ENCODE measurements at places on chromosomes 7 and 10.

DNA sequence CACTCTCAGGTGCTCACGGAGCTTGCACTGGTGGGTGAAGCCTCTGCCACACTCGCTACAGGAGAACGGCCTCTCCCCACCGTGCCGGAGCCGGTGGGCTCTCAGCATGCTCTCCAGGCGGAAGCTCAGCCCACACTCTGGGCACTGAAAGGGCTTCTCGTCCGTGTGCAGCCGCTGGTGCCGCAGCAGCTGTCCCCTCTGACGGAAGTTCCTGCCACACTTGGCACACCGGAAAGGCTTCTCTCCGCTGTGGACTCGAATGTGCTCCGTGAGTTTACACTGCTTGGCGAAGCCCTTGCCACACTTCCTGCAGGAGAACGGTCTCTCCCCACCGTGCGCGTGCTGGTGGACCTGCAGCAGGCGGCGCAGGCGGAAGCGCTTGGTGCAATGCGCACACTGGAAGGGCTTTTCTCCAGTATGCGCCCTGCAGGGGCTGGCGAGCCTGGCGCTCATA is 19.3 kb downstream of the ZNF786 start:
- DNase-seq = no peak

DNA sequence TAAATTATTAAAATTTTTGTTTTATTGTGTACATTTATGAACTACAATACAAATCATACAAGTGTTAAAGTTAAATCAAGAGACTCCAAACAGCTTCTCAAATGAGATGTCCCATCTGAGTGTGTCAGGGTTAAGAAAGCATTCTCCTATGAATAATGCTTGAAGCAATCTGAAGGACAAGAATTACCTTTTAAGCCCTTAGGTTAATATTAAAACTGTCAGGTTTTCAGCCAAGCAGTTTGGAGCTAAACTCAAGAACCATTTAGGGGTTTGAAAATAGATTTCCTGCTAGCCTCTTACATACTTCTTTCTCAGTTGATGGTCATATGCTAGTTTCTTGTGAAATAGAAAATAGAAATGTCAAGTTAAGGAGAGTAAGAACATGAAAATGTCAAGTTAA is 38.3 kb downstream of the LIPJ start:
- no peak for DNase-seq

DNA sequence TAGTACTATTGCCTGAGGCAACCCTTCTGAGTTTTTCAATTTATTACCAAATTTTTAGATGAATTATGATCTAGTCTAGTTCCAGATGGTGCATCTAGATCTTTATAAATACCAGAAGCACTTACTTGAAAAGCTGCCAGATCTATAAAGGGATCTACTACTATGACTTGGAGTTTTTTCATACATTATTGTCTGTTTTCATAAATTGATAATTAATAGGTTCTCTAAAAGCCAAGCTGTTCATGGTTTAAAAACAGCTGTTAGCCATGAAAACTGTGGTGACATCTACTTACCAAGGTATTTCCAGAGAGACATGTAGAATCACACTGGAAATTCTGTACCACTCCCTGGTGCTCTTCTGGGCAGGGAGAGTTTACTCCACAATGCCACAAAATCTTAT is 786.5 kb upstream of the C7orf33 start:
- no peak for DNase-seq

DNA sequence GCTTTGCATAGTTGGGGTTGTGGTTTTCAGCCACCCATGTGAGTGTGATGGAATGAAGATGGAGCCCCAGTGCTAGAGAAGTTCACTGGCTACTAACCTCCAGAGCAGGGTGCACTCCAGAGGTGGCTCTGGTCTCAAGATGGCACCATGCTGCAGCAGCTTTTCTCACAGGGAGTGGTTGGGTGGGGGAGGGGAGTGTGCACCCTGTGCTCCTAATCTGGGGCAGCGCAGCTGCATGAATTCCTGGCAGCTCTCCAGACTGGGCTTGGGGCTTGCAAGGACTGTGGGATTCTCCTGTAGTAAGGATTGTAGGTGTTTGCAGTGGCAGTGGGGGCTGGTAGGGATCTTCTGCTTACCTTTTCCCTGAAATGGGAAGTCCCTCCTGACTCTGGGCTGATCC is 23.7 kb downstream of the PHTF2 start:
- no peak for DNase-seq

GRCh38 chr10:78513330-78513729 is 479.7 kb downstream of the RPS24 start:
- DNase-seq = no peak

Data from putamen (tissue), 1 donor.